MCF 10A (cell line): ENCODE measurements at places on chromosomes 2 and 18. TPM values are rescaled to one million over a fixed set of nuclear protein-coding genes. Genes with fewer than 3 reads are reported as not detected.

LTBP1 gene
- total RNA-seq: 99.0 and 119 TPM in 2 replicates

NAT8 gene
- not detected in 2 replicates for total RNA-seq

- H3K36me3 ChIP-seq: no peaks in the 10 kb centered on the region
- DNase-seq: no peak
- peaks cover 18% of the 10 kb centered on the region for H3K4me1 ChIP-seq
- H3K4me3 ChIP-seq: no peak overlapping the region
Observed at GRCh38 chr2:17413036-17413435, 105.2 kb downstream of the RAD51AP2 start.

OTX1 gene
- total RNA-seq: 1.4 and 2.2 TPM in 2 replicates

PMAIP1 gene
- 21.7 and 28.0 TPM in 2 replicates for total RNA-seq

LRP1B gene
- not detected in 2 replicates for total RNA-seq

DNA sequence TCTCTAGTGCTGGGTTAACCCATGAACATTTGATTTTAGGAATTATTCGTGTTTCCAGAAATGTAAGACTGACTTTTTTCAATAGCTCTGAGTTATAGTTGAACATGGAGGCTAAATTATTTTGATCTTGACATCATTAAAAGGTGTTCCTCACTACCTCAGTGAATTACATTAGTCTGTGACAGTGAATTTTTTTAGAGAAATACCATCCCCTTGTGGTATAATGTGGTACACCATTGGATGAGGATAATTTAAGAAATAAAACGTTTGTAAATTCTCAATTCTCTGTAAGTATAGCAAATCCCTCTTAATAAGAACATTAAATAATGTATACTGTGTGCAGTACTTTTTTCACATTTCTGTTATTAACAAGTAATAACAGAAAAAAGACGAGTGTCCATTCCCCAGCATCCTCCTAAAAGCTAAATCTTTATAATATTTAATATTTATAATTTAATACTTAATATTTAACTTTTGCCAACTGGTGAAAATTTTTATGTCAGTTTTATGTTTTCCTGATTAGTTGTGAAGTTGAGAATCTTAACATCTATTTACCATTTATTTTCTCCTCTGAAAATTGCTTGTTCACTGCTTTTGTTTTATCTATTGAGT is 70.3 kb upstream of the CWC22 start:
- H3K27ac ChIP-seq: no peak overlapping the region
- no peak overlapping the region for H3K4me3 ChIP-seq
- no peaks in the 10 kb centered on the region for H3K36me3 ChIP-seq
- no peaks in the 10 kb centered on the region for H3K27me3 ChIP-seq

- no peak overlapping the region for H3K4me3 ChIP-seq
- peak overlapping the region; percentile 84 for H3K27ac ChIP-seq
- H3K27me3 ChIP-seq: no peaks in the 10 kb centered on the region
- H3K36me3 ChIP-seq: no peaks in the 10 kb centered on the region
- peak; percentile 65 for DNase-seq
Observed at GRCh38 chr18:10912790-10913545, 236.4 kb downstream of the PIEZO2 start.

LIPG gene
- total RNA-seq: 57.8 and 67.6 TPM in 2 replicates

DNA sequence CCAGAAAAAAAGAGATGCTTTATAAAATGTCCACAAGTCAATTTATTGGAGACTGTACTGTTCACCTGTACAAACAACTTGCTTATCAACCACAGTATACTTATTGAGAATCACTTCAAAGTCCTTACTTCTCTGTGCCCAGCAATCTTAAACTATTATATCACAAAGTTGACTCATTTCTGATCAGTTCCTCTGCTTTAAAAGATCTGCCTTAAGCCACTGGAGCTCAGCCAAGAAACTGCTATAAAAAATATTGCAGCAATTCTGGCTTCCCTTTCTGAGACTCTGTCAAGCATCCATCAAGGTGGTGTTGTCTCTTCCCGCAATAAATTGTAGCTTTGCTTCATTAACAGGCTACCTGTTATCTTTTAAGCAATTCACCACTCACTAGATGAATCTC is 375.2 kb upstream of the SPHKAP start:
- no peaks in the 10 kb centered on the region for H3K36me3 ChIP-seq
- H3K27me3 ChIP-seq: no peaks in the 10 kb centered on the region
- H3K4me3 ChIP-seq: no peak overlapping the region
- peaks cover 10% of the 10 kb centered on the region for H3K4me1 ChIP-seq
- peak; percentile 76 for DNase-seq
